ENCODE measurements at places on chromosomes 6 and 20.

DNA sequence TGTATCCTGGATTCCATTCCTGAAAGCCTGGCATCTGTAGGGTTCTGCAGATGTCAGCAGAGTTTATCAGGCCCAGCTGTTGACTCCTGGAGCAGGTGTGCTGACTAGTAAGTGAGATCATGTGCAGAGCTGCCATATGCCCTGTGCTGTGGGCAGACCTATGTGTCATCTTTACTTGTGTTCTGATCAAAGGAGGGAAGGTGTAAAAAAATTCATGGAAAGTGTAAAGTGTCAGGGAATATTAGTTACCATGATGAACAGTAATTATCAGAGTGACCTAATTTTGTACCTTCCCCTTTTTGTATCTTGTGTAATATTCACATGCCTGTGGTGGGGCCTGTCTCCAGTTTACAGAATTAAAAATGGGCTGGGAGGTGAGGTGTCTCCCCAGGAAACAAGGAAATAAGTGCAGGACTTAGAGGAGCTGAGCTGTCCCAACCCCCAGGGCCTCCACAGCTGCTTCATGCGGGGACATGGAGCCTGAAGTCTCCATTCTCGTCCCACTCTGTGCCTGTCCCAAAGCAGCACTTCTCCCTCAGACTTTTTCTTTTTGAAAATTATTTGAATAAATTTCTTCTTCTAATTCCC, 148.2 kb upstream of the GGTLC1 start:
- no peak for DNase-seq

DNA sequence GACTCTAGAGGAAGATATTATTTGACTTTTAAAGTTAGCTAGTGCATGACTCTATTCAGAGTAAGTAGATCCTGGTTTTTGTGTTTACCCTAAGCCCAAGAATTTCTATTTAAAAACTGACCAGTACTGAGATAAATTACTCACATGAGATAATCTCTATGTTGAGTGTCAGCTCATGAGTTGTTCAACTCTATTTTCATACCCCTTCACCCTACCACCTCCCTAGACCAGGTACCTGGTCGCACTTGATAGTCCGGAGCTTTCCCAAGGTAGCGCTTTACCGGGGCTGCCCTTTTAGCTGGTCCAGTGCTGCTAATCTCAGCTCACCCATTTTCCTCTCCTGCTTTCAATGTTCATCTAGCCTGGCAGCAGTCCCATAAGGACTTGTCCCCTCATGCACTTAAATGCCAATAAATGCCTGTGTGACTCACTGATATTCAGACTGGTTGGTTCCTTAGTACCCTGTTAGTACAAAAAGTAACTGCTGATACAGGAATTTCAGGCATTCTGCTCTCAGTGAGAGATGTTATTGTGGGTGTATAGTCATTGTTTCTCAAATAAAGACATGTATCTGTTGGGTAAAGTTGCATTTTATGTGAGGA, 503.9 kb downstream of the ADGRB3 start:
- no peak for DNase-seq

GRCh38 chr20:2000285-2000684, 6.4 kb upstream of the PDYN start:
- no peak for DNase-seq

GRCh38 chr20:48455651-48456365, 372.0 kb downstream of the PREX1 start:
- no peak for DNase-seq

- no peak for DNase-seq
Observed at GRCh38 chr6:42462474-42462972, 10.8 kb upstream of the TRERF1 start.

- no peak for DNase-seq
Observed at GRCh38 chr20:38454556-38455473, 17.8 kb upstream of the RALGAPB start.

DNA sequence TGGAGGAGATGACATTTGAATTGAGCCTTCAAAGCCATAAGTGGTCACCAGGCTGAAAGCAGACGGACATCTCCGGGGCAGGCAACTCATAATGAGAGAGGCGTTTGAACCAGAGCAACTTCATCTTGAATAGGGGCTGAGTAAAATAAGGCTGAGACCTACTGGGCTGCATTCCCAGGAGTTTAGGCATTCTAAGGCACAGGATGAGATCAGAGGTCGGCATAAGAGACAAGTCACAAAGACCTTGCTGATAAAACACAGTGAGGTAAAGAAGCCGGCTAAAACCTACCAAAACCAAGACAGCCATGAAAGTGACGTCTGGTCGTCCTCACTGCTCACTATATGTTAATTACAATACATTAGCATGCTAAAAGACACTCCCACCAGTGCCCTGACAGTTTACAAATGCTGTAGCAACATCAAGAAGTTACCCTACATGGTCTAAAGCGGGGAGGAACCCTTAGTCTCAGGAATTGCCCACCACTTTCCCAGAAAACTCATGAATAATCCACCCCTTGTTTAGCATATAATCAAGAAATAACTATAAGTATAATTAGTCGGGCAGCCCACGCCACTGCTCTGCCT, 194.7 kb upstream of the SOX4 start:
- DNase-seq, result no peak

GRCh38 chr20:33370291-33370690, 31.0 kb downstream of the CDK5RAP1 start:
- DNase-seq, result no peak

- no peak for DNase-seq
Observed at GRCh38 chr6:5484692-5485091, 223.4 kb downstream of the FARS2 start.

- no peak for DNase-seq
Observed at GRCh38 chr6:108565091-108565766, 4.5 kb downstream of the FOXO3 start.

DNA sequence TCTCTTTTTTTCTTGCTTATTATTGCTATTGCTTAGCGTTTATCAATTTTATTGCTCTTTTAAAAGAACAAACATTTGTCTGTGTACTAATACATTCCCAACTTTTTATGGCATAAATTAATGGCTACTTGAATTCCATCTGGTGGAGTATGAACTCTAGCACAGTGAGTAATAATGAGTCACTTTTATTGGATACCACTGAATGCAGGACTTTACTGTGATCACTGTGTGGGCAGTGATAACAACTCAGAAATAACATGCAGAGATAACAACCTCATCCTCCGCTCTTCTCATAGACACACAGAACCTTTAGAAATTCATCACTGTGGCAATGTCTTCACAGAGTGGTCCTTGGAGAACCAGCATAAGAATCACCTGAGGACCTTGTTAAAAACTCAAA, 174.9 kb upstream of the PRND start:
- no peak for DNase-seq

All from NCI-H1436 (cell line).